ENCODE measurements at places on chromosomes 7 and 10. TPM values are rescaled to one million over a fixed set of nuclear protein-coding genes. Genes with fewer than 3 reads are reported as not detected.

Gene PHKG1
- total RNA-seq, result 0.88 TPM

Gene PRR15
- total RNA-seq, result 0.92 TPM

Gene MMRN2
- 9.0 TPM for total RNA-seq

Gene TRIL
- 2.9 TPM for total RNA-seq

Gene DPYSL4
- 1.6 TPM for total RNA-seq

Gene LIPF
- total RNA-seq, result not detected

Gene SYNPO2L
- total RNA-seq, result 0.84 TPM

Gene SEPTIN7
- 102 TPM for total RNA-seq

Gene SPDYE17
- not detected for total RNA-seq

Gene GDF10
- total RNA-seq, result not detected

Gene UTF1
- not detected for total RNA-seq

Gene GPRIN2
- total RNA-seq, result 4.5 TPM

Gene ANKRD61
- total RNA-seq, result not detected

Gene TEX47
- not detected for total RNA-seq

Gene CTAGE6
- total RNA-seq, result 0.16 TPM

Gene ZNF365
- total RNA-seq, result 5.2 TPM

Gene CTNNA3
- not detected for total RNA-seq

Gene ADIRF
- total RNA-seq, result 46.1 TPM

Gene PAPSS2
- 10.4 TPM for total RNA-seq

Gene STOX1
- 0.28 TPM for total RNA-seq

Gene AMPH
- 0.16 TPM for total RNA-seq

Gene KCP
- 1.8 TPM for total RNA-seq

Gene PLPP4
- not detected for total RNA-seq

Gene SEMA4G
- 0.96 TPM for total RNA-seq

Gene CHAT
- not detected for total RNA-seq

Gene NME8
- not detected for total RNA-seq

Gene MGMT
- total RNA-seq, result 16.5 TPM

Gene RALA
- 48.2 TPM for total RNA-seq

Gene UPK3BL2
- 88.8 TPM for total RNA-seq

Gene IDI2
- total RNA-seq, result not detected

Gene SLC13A1
- total RNA-seq, result not detected

Gene LRRD1
- total RNA-seq, result not detected

Gene PAPOLB
- total RNA-seq, result not detected

Gene GBX1
- not detected for total RNA-seq

Gene SPDYE16
- total RNA-seq, result not detected

Gene MYPN
- 0.08 TPM for total RNA-seq

Gene AKR1C4
- total RNA-seq, result not detected

Gene GIMAP4
- total RNA-seq, result 3.4 TPM

All from esophagus mucosa (tissue), 1 donor.